ENCODE measurements at places on chromosomes 7 and 10.

GRCh38 chr7:74480861-74481417 is 27.2 kb downstream of the GTF2IRD1 start:
- DNase-seq = peak; percentile 86

- DNase-seq = no peak
Observed at GRCh38 chr10:73780966-73781365, 882 bp upstream of the CHCHD1 start.

GRCh38 chr10:8534891-8535290 is 480.4 kb downstream of the GATA3 start:
- no peak for DNase-seq

- DNase-seq = no peak
Observed at GRCh38 chr10:56771343-56771742, 410.3 kb upstream of the ZWINT start.

DNA sequence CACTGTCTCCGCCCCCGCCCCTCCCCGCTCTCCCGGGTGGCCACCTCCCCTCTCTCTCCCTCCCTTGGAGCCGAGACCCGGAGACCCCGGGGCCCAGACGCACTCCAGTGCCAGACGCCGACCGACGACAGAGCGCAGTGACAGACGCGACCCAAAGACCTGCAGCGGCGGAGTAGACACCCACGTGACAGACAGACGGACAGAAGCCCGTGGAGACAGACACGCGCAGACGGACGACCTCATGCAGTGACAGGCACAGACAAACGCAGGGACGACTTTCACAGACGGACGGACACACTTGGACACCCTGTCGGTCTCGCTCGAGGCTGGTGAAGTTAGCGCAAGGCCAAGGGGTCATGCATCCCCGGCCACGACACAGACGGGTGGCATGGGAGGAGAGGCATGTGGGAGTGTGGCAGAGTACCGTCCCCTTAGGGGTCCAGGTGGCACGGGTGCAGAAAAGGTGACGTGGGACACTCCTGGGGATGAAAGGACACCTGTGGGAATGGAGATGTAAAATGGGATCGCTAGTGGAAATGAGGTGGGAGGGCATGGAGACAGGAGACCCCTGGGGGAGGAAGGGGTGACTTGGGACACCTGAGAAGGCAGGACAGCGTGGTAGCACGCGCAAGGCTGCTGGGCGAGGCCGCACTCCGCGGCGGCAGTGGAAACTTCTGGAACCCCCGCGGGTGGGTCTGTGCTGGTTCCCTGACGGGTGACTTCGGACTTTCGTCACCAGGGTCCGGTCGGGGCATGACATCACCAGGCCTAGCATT is 456 bp upstream of the ACHE start:
- no peak for DNase-seq

DNA sequence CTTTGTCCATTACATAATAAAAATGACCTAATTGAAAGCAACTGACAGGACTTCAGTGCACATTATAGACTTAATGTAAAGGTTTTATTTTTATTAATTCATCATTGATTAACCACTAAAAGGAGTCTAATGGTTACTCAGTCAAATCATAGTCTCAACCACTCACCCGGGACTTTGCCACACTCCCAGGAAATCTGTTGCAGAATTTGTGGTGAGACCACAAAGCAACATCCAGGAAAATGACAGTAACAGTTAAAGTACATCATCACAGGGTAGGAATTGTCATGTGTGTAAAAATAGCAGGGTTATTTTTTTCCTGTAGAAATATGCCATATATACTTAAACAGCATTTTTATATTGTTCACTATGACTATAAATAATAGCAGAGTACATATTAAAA is 6.3 kb upstream of the HGF start:
- DNase-seq = peak; percentile 39

- peak; percentile 17 for DNase-seq
Observed at GRCh38 chr10:71323407-71323806, 4.3 kb downstream of the SLC29A3 start.

GRCh38 chr7:93751421-93751820 is 139.1 kb downstream of the TFPI2 start:
- no peak for DNase-seq

- no peak for DNase-seq
Observed at GRCh38 chr7:154304231-154304630, 252.0 kb downstream of the DPP6 start.

- DNase-seq = no peak
Observed at GRCh38 chr7:20477067-20477466, 138.4 kb upstream of the ABCB5 start.

DNA sequence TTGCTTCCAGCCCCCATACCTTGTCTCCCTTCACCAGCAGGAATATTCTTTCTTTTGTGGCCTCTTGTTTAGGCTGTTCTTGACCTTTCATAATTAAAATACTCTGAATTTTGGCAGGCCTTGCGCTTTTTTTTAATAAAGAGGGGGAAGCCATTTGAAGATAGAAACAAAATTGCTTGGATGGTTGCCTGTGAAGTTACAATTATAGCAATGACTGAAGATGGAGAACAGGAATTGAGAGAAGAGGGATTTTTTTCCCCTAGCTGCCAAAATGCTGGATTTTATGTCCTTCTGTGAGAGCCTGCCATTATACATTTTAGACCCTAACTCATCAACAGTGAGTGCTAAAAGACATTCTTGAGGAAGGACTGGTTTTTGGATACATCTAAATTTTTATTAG is 24.8 kb downstream of the FGFBP3 start:
- no peak for DNase-seq

- no peak for DNase-seq
Observed at GRCh38 chr7:19143881-19144574, 1.2 kb downstream of the FERD3L start.

- DNase-seq = no peak
Observed at GRCh38 chr7:27053153-27053552, 42.6 kb downstream of the HOXA1 start.

Measured in fibroblast of lung (primary cell).